ENCODE measurements at places on chromosomes 3 and 15.

- no peak for DNase-seq
Measured at GRCh38 chr3:47899495-47900108, 96.7 kb downstream of the DHX30 start.

- DNase-seq = no peak
Measured at GRCh38 chr3:169455472-169455871, 208.0 kb downstream of the MECOM start.

DNA sequence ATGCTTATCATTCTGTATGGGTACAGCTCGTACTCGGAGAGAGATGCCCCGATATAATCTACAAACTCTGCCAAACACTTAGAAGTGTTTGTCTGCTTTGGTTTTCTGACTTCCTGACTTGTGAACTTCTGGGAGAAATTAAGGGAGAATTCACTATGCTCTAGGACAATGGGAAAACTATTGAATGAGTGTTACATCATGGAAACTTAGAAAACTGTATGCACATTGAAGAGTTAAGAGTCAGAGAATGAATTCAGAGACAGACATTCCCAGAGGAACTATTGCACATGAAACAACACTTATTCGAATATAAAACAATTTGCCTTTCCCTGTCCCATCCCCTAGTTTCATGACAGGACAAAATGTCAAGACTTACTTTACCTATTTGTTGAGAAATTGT is 57.8 kb downstream of the DTWD1 start:
- no peak for DNase-seq

- DNase-seq = no peak
Measured at GRCh38 chr3:103968131-103968530, 1398.6 kb upstream of the ALCAM start.

DNA sequence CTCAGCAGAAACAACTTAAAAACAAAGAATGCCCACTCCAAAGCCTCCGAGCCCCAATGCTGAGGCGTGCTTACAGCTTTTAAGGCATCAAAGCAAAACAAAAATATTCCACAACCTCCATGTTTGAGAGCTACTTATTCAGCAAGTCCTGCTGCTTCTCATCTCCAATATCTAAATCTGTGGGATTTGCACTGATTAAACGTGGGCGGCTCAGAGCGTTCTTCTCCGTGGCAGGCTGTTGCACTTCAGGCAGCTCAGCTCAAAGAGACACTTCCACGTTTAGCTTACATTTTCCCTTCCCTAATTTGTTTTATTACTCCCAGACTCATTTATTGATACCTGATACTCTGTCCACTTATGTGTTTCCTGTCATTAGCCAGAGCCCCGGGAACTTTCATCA is 282.6 kb upstream of the MCTP2 start:
- DNase-seq = no peak

- no peak for DNase-seq
Measured at GRCh38 chr3:29261119-29261518, 19.8 kb upstream of the RBMS3 start.

- DNase-seq = no peak
Measured at GRCh38 chr3:64138046-64138445, 87.2 kb downstream of the PRICKLE2 start.

- DNase-seq = no peak
Measured at GRCh38 chr3:129577366-129577765, 29.1 kb downstream of the PLXND1 start.

GRCh38 chr3:151210676-151211381 is 7.8 kb upstream of the GPR171 start:
- DNase-seq = no peak

GRCh38 chr3:94548581-94549316 is 485.9 kb downstream of the NSUN3 start:
- DNase-seq = no peak

DNA sequence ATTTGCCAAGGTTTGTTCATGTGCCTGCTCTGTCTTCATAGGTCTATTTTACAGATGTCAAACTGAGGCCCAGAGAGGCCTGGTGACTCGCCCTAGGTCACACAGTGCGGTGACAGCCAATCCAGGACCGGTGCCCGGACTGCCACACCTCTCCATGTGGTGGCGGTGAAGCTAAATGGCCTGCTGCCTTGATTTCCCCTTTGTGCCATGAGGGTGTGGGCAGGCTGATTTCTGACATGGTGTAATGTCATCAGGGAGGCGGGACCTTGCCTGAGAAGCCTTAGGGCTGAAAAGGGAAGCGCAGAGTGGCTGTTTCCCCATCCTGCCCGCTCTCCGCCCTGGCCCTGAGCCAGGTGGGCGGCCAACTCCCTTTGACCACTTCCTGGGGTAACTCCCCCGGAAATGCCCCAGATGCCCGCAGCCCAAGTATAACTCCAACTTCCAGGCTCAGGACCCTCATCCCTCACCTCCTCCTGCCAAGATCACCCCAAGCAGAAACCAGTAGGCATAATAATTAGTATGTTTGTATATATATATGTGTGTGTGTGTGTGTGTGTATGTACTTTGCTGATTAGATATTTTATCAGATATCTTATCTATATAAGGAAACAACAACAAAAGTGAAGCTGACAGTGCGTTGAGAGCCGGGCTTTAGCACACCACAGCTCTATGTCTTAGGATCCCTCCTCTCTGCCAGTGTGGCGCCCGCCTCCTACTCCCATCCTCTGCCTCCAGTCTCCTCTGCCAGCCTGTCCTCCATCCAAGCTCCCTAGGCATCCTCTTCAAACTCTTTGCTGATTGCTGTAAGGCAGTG is 63.9 kb downstream of the IQSEC1 start:
- DNase-seq = peak; percentile 93

- no peak for DNase-seq
Measured at GRCh38 chr3:129708328-129708861, 101.9 kb upstream of the PLXND1 start.

GRCh38 chr15:62618432-62618831 is 424.1 kb upstream of the TPM1 start:
- DNase-seq = no peak

- no peak for DNase-seq
Measured at GRCh38 chr15:94239474-94239873, 8.1 kb downstream of the MCTP2 start.

GRCh38 chr3:20246662-20247061 is 60.7 kb upstream of the SGO1 start:
- DNase-seq = no peak

GRCh38 chr15:101637516-101637915 is 14.7 kb downstream of the TM2D3 start:
- no peak for DNase-seq

DNA sequence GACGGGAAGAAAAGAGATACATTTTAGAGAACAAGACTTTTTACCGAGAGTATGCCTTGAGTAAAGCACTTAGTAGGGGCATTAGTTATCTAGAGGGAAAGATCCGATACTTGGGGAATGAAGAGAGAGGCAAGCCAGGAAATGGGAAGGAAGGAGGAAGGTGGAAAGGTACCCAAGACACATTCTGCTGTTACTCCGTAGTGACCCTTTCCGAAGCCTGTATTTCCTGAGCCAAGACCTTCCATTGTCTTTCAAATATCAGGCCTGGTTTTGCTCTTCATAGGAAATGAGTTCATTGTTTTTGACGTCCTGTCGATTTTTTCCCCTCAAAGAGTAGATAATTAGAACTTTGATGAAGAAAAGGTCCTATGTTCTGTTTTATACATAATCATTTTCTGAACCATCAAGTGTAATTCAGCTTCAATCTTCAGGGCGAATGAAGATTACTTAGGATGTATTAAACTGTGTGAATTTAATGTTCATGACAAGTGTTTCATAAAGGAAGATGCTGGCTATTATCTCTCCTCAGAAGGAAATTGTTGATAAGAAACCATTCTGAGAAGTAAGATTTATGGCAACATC is 95.7 kb downstream of the PPM1L start:
- no peak for DNase-seq

DNA sequence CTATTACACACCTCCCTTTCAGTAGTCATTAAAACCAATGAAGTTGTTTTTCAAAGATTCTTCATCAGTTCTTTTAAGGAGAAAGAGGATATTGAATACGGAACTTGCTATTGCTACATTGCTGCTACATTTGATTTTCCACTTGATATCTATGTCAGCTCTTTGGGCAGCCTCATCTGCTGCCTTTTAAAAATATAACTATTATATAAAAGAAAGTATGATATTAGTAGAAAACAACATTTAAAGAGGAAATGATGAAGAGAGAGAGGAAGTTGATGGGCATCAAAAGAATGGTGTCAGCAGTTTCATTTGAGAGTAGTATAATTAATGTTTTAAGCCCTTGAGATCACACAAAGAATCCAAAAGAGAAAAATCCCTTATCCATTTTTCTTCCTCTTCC is 171.4 kb downstream of the NFKBIZ start:
- DNase-seq = no peak

Measured in CMK (cell line).